ENCODE measurements at places on chromosomes 2 and 18.

DNA sequence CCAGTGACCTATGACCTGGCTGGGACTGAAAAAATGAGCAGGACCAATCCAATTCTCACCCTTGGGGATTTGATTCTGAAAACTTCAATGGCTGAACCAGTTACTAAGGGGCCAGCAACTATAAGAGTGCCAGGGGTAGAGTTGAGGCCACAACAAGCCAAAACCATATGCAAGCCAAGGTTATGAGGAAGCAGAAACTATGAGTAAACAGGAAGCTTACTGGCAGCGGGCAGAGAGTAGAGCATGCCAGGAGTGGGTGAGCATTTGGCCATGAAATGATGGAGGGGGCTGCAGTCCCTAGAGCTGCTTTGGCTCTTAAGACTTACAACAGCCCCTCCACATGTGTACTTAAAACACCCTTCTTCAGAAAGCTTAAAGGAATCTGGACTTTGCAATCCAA, 82.4 kb downstream of the RBMS1 start:
- H3K27ac ChIP-seq, result no peak overlapping the region
- no peak overlapping the region for H3K4me3 ChIP-seq
- no peak for DNase-seq
- peaks cover 31% of the 10 kb centered on the region for H3K4me1 ChIP-seq
- no peaks in the 10 kb centered on the region for H3K36me3 ChIP-seq

DNA sequence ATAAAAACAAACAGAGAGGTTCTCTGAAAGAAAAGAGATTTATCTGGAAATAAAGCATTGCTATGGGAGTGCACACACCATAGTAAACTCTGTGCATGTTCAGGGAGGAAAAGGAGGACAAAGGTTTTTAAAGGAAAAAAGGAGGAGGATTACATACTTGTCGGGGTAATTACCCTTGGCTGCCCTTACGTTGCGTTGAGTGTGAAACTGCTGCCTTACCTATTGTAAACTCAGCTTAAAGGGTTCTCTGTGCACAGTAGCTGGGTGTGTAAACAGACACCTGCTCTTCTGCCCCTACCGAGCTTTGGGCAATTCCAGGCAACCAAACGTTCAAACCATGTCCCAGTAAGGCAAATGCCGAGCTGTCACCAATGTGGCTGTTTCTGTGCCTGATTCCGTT, 29.6 kb upstream of the PXDN start:
- peaks cover 27% of the 10 kb centered on the region for H3K4me1 ChIP-seq
- H3K4me3 ChIP-seq, result no peak overlapping the region
- no peaks in the 10 kb centered on the region for H3K36me3 ChIP-seq

GRCh38 chr2:29080886-29081743, 6.8 kb upstream of the PCARE start:
- no peaks in the 10 kb centered on the region for H3K4me1 ChIP-seq
- H3K27me3 ChIP-seq, result no peaks in the 10 kb centered on the region
- no peak for DNase-seq
- peaks cover 12% of the 10 kb centered on the region for H3K36me3 ChIP-seq

- H3K4me3 ChIP-seq, result no peak overlapping the region
- no peaks in the 10 kb centered on the region for H3K36me3 ChIP-seq
- peaks cover 48% of the 10 kb centered on the region for H3K4me1 ChIP-seq
- no peak for DNase-seq
- H3K27ac ChIP-seq, result peak overlapping the region; percentile 37
Measured at GRCh38 chr2:176818617-176819016, 394.0 kb upstream of the HNRNPA3 start.

GRCh38 chr2:31132786-31133185, 5.5 kb downstream of the GALNT14 start:
- H3K27ac ChIP-seq, result no peak overlapping the region
- H3K4me3 ChIP-seq, result no peak overlapping the region
- H3K27me3 ChIP-seq, result peaks cover 34% of the 10 kb centered on the region
- H3K36me3 ChIP-seq, result no peaks in the 10 kb centered on the region

DNA sequence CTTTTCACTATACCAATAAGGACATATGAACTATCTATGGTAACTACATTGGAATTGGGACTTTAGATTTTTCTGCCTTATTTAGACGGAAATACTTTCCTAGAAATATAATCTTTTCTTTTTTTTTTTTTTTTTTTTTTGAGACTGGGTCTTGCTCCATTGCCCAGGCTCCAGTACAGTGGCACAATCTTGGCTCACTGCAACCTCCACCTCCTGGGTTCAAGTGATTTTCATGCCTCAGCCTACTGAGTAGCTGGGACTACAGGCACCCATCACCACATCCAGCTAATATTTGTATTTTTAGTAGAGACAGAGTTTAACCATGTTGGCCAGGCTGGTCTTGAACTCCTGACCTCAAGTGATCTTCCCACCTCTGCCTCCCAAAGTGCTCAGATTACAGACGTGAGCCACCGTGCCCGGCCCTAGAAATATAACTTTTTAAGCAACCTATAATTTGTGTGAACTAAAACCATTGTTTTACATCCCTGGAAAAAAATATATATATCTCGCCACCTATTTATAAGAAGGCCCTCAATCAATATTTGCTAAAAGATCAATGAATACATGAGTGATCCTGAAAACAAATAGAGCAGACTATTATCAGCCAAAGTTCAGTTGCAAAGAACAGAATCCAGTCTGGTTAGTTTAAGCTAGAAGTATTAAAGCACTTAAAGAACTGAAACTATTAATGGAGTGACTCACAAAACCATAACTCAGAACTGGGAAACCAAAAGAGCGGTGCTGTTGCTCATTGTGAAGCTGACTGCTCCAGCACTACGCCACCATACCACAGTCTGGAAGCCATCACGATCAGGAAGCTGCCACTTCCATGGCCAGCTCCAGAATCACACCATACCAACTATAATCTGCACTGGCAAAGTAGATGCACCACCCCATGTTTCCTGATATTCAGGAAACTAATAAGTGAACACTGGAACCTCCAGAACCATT, 8.4 kb upstream of the HNRNPLL start:
- no peaks in the 10 kb centered on the region for H3K27me3 ChIP-seq
- no peak overlapping the region for H3K27ac ChIP-seq
- no peaks in the 10 kb centered on the region for H3K36me3 ChIP-seq

All from WTC11 (cell line).